NCI-H187 treated with DMSO at 0.1 percent for 48 hours (cell line): ENCODE measurements at places on chromosomes 12 and 14.
A peak's percentile ranks its signal among the peaks of the same experiment; 100 is the strongest.

GRCh38 chr12:9106067-9106466, 9.7 kb downstream of the A2M start:
- no peak for DNase-seq

DNA sequence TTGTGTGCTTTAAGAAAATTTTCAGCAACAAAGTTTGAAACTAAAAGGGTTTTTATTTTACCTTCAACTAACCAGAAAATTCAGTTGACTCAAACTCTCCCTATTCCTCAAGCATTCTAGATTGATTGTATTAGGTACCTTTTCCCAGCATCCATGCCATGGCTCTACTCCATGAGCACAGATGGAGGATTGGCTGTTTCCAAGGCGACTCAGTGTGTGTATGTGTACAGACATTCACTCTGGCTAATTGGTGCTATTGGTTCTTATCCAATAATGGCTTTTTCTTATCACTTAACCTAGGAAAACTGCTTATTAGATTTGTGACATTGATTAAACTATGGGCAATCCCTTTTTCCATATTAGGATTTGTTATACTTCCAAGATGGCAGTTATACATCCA, 202.6 kb downstream of the ANO6 start:
- DNase-seq, result no peak

GRCh38 chr14:90678420-90678819, 137.8 kb downstream of the TTC7B start:
- DNase-seq, result no peak

DNA sequence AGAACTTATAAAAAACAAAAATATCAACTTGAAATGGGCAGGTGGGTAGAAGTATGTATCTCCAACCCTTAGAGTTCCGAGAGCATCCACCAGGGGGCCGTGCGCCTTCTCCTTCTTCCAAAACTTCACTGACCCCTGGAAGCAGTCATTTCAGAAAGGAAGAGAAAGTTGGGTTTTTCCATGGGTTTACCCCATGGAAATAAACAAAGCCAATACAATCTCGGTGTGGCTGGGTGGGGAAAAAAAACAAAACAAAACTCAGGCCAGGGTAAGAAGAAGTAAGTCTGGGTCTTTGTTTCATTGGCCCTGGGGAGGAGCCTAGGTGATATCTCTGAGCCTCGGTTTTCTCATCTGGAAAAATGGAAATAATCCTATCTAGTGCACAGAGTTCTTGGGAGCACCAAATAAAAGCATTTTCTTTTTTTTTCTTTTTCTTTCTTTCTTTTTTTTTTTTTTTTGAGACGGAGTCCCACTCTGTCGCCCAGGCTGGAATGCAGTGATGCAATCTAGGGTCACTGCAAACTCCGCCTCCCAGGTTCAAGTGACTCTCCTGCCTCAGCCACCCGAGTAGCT, 33.6 kb upstream of the HNF1A start:
- DNase-seq, result no peak

GRCh38 chr12:109100741-109101140, 3.3 kb downstream of the UNG start:
- no peak for DNase-seq

GRCh38 chr14:60315196-60315990, 66.4 kb downstream of the PPM1A start:
- DNase-seq, result no peak

GRCh38 chr12:65500091-65500900, 221.8 kb downstream of the MSRB3 start:
- no peak for DNase-seq

GRCh38 chr14:77204459-77204771, 22.8 kb downstream of the TMEM63C start:
- peak; percentile 96 for DNase-seq

- DNase-seq, result no peak
These were observed 44.6 kb downstream of the SFSWAP start for GRCh38 chr12:131755305-131756113.

GRCh38 chr14:22797017-22797917, 18.0 kb downstream of the SLC7A7 start:
- DNase-seq, result no peak

- DNase-seq, result no peak
These were observed 45.5 kb downstream of the SCN8A start for GRCh38 chr12:51636581-51636980.

DNA sequence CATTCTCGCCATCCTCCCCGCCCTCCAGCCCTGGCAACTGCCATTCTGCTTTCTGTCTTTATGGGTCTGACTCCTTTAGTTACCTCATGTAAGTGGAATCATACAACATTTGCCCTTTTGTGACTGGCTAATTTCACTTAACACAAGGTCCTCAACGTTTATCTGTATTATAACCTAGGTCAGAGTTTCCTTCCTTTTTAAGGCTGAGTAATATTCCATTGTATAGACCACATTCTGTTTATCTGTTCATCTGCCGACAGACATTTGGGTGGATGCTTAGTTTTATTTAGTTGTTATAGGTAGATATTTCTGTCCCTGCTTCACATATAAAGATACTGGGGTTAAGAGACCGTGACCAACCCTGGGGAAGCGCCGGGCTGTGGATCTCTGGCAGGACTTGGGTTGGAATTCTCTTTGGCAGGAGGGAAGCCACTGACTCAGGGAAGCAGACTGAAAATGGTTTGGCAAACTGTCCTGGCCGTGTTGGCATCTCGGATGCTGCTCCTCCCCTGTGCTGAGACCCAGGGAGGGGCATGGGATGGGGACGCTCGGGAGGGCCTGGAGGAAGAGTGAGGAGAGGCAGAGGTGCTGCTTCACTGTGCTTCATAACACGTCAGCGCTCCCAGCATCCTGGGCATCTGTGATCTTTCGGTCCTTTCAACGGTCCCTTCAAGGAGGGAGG, 38.9 kb downstream of the TEAD4 start:
- no peak for DNase-seq

DNA sequence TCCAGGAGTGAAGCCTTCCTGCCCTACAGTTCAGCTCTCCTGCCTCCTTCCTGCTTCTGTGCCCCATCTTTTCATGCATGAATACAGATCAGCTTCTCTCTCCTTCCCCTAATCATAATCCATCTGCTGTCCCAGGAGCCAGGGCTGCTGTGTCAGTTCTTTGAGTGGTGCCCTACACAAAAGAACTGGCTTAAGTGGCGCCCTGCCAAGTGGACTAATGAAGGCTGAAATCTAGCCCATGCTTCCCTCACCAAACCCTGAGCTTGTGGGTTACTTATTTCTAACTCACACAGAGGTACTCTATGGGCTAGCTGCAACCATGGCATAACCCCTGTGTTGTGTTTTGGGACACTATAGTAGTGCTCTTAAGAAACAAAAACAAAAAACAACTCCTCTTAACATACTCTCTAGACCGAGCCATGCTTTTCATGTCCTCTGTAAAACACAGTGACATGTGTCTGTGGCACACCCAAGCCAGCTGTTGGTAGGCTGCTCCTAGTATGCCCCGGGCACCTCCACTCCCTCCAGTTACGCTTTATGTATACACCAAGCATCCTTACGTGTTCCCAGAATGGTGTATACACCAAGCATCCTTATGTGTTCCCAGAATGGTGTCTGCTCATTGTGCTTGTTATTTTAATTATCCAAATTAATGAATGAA, 19.3 kb upstream of the ETV6 start:
- DNase-seq, result peak; percentile 76

- DNase-seq, result no peak
These were observed 240.0 kb downstream of the AACS start for GRCh38 chr12:125305231-125305630.

DNA sequence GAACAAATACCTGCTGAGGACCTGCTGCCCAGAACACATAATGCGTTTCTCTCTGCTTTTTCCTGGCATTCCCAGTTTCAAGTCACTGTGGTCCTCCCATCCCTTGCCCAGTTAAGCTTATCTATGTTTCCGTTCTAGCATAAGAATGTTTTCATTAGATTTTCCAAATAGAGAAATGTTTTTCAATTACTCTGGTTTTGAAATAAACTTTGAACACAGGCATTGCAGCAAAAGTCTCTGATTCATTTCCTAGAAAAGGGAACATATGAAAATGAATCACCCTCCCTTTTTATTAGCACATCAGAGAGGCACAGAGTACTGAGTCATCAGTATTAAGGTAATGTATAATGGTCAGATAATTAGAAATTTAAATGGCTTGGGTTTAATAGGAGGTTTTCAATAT, 201.1 kb upstream of the TMEM260 start:
- DNase-seq, result no peak

GRCh38 chr12:2933586-2933985, 25.6 kb upstream of the TEAD4 start:
- DNase-seq, result no peak

- DNase-seq, result no peak
These were observed 211.6 kb upstream of the PDZRN4 start for GRCh38 chr12:40976546-40976945.

DNA sequence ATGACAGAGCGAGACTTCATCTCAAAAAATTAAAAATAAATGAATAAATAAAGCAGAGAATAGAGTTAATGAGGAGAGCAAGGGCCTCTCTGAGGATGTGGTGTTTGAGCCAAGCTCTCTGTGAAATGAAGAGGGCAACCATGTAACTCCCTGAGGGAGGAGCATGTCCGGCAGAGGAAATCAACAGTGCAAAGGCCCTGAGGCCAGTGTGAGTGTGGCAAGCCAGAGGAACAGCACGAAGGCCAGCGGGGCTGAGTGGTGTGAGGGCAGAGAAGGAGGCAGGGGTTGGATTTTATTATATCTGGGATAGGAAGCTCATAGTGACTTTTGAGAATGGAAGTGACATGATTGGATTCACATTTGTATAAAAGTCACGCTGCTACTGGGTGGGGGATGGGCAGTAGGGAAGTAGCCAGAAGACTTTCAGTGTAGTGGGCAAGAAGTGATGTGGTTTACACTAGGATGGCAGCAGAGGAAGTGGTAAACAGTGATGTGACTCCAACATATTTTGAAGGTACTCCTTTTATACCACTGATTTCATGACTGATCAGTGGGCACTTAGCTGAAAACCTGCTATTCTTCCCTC, 10.3 kb upstream of the LRP1-AS start:
- no peak for DNase-seq

GRCh38 chr12:6037459-6037858, 87.0 kb downstream of the VWF start:
- no peak for DNase-seq

- DNase-seq, result no peak
These were observed 88.9 kb downstream of the PTGER2 start for GRCh38 chr14:52402812-52403526.

GRCh38 chr12:18549598-18549997, 188.2 kb downstream of the PLCZ1 start:
- no peak for DNase-seq

DNA sequence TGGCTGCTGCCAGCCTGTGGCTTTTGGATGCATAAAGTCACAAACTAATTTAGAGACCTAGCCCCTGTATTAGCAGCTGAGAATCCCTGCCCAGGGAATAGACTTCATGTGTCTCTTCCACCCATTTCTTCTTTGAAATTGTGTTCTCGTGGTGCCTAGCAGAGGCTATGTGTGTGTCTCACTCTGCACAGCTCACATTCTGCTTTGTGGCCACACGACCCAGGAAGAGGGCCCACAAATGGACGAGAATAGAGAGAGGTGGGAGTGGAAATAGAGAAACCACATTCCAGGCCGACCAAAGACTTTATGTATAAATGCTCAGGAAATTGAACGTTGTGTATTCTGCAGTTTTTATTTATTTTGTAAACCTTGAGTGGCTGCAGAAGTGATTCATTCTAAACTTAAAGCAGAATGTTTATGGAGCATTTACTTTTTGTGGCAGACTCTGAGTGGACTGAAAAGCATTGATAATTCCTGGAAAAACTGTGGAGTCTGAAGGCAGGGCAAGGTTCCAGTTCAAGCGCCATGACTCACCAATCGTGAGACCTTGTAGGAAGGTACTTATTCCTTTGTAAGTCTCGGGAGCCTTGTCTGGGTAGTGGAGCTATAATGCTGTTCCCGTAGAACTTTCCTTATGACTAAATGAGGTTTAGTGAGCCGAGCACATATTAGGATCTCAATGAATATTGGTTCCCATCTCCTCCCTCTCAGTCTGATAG, 9.1 kb downstream of the B4GALNT3 start:
- no peak for DNase-seq

GRCh38 chr14:103523575-103523954, 935 bp upstream of the CKB start:
- DNase-seq, result no peak

GRCh38 chr14:93965287-93965821, 11.0 kb downstream of the ASB2 start:
- no peak for DNase-seq

DNA sequence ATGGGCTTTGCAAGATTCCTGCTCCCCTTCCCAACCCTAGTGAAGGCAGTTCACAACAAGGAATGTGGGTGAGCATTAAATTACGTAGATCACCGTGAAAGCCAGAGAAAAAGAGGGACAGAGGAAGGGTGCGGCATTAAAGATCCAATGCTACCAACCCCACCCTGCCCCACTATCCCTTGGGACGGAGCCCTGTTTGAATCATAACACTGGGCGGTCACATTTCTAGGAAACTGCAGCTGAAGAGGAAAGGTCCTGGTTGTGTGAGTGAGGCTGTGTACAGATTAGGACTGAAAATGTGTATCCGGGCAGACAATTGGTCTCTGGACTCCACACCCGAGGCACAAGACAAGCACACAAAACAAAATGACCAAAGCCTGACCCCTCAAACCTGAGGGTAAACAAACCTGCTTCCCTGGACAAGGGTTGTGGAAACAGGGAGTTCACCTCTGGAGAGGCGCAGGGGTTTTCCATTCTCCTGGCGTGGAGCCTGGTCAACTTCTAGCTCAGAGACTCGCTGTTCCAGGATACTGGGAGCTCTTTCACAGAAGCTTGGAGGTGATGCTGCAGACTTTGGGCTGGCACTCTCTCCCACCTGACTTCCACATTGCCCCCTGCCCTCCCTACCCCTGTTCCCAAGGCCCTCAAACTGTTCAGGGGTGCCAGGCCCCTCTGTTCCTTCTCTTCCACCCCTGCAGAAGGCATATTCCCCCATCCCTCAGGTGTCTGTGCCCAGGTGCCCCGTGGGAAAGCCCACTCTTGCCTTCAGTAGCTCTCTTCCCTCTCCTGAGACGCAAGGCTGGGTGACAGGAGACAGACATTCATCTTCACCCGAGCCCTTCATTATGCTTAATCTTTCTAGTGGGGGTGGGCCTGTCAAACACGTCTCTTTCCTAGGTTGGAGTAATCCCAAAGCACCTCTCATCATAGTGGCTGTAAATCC, 16.5 kb downstream of the NINJ2 start:
- no peak for DNase-seq
